Stimulated activated CD8-positive, alpha-beta memory T cell treated with anti-CD3 and anti-CD28 coated beads, Interleukin-15, amount 100 ng/mL, for 48 hours (primary cell): ENCODE measurements at places on chromosomes 6 and 20.

- no peak for DNase-seq
These were observed 262.5 kb downstream of the GJA1 start for GRCh38 chr6:121697921-121698320.

DNA sequence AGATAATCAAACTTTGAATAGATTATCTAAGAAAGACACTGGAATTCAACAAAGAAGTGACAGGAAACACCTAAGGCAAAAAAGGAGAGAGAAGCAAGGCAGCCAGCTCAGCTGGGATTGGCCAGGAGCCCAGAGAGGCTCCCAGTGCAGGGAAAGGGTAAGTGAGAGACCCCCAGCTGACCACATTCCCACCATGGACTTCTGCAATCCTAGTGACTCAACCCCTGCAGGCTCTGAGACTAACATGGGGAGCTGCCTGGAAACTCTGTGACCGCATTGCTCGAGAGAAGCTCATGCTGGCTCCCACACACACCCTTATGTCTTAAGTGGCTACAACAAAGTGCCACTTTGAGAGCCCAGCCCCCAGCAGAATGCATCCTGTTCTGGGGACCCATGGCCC, 215.1 kb downstream of the PACRG start:
- no peak for DNase-seq

GRCh38 chr20:7714549-7714948, 225.7 kb downstream of the HAO1 start:
- DNase-seq = no peak

- no peak for DNase-seq
These were observed 79.0 kb upstream of the FYN start for GRCh38 chr6:111952274-111952673.

DNA sequence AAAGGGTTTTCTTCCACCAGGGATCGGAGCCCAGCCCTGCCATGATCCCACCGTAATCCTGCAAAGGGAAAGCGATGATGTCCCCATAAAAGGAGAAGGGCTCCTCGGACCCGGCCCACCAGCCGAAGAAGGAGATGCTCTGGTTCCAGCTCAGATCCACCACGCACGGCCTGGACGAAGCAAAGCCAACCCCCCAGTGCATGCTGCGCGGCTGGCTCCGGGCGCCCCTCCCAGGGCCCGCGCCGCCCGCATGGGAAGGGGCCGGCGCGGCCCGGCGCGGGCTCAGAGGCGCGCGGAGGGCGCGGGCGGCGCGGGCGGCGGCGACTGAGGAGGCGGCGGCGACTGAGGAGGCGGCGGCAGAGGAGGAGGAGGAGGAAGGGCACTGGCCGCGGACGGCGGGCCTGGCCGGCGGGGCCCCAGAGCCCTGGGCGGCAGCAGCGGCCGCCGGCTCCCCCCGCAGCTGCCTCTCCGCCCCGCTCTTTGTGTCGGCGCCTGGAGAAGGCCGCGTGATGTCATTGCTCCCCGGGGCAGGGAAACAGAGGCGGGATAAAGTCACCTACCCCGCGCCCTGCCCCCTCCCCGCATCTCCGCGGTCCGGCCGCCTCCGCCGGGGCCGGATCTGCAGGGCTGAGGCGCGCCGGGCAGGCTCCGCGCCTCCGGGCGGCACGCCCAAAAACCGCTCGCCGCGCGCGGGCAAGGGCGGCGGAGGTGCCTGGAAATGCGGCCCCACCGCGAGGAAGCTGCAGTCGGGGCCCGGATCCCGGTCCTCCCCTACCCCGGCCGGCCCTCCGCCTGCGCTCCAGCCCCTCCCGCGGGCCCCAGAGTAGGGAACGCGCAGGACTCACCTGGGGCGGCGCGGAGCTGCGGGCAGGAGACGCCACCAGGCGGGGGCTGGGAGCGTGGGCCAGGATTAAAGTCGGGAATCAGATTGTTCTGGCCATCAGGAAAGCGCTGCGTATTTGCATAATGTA, at the start of gene FAXC:
Gene FAXC, minus strand, starts transcription at position 504 of the 971 bp plus-strand sequence. Its CDS starts 302 bp downstream, at position 202.
- DNase-seq = no peak

- peak; percentile 28 for DNase-seq
These were observed 55.4 kb downstream of the RIPOR3 start for GRCh38 chr20:50635676-50636600.

DNA sequence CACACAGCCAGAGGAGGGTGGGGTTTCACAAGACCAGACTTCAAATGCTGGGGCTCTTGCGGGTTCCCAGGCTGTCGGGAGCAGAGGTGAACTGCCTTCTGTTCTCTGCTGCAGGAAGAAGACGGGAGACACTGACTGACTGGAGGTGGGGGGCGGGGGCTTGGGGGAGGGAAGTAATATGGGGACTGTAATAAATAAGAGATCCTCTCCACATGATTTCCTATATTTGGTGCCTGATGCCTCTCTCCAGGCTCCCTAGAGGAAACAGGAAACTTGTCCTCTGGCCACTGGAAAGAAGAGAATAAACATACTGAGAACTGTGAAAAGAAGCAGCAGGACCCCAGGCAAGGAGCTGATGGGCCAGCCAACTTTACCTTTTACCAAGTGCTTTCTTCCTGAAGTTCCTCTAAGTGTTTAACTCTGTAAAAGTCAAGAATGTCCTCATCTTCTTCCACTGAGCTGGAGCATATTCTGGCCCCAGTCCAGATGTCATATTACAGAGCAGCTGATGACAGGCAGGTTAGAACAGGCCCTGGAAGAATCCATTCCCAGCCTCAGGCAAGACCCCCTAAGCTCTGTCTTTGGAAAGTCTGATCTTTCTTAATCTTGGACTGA, 33.2 kb upstream of the ADGRF5 start:
- DNase-seq = no peak

DNA sequence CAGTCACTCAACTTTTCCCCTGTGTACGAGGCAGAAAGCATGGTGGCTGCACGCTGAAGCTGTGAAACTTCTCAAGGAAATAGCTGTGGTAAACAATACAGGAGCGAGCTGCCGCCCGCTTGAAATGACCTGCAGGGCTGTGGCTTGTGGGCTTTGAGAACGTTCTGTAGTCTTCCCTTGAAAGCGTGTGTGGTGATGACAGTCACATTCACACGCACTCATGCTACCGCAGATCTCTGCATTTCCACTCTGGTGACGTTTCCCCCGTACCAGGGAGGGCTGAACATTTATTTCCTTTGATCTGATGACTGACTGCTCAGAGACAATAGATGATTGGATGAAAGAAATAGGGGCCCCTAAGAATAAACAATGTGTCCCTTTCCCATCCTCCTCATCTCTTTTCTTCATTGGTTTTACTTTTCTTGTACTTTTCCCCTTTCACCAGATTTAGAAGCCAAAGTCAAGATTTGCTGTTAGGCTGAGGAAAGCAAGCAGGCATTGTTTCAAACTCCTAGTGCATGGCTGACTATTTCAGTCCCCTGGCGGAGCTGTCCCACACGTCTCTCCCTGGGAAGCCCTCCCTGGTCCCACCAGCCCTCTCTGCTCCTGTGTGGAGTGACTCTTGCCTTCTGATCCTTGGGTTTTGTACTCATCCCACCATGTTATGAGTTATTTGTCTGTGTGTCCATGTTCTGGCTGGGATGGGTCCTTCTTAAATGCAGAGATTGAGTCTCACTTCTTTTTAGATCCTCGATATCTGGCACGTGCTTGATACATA, 3.9 kb downstream of the SYTL3 start:
- DNase-seq = peak; percentile 82

DNA sequence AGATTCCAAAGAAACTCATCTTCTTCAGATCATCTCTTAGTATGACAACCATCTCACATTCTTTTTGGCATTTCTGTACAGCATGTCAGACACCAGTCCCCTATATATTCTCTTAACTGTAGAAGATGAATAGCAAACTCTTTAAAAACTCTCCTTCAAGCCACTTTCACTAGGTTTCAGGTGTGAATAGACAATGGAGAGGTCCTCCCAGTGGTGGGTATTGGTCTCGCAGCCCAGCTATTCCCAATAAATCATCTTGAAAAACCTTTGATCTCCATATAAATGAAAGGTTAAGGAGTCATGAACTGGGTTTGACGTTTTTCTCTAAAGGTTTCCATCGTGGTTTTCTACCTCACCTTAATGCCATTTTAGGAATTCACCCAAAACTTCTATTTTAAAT, 180.0 kb downstream of the GJA1 start:
- no peak for DNase-seq

DNA sequence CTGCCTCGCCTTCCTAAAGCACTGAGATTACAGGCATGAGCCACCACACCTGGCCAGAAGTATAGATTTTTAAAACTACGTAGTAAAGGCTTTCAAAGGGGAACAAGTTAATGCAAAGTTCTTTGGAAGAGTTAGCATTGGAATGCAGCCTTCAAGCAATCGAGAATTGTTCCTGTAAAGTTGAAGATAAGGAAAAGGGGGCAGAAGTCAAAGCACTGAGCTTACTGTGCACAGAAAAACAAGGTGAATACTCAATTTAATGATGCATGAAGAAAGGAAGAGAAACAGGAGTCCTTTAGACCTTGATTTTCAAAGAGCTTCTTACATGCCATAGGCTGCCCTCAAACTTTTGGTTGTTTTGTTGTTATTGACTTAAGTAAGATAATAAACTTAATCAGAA, 29.1 kb upstream of the LGSN start:
- DNase-seq = no peak

DNA sequence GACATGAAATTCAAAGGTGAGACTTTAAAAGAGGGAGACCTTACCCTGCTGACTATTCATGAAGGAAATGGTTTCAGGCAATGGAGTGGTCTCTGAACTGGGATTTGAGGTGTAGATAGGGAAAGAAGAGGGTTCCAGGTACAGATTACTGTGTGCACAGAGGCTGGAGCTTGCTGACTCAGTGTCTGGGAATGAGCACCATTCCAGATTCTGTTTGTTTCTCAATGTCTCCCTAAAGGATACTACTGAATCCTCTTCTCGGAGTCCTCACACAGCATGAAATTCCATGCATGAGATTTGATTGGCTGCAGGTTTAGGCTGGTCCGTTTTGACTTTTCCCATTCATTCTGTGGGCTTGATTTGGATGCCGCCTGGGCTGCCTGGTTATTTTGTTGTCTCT, 49.0 kb downstream of the PPP1R14C start:
- no peak for DNase-seq

GRCh38 chr6:105184921-105185320, 5.1 kb upstream of the POPDC3 start:
- no peak for DNase-seq

- DNase-seq = no peak
These were observed 399.8 kb downstream of the CDC5L start for GRCh38 chr6:44787254-44787834.

GRCh38 chr6:147204843-147205311, 660 bp downstream of the STXBP5 start:
- no peak for DNase-seq

DNA sequence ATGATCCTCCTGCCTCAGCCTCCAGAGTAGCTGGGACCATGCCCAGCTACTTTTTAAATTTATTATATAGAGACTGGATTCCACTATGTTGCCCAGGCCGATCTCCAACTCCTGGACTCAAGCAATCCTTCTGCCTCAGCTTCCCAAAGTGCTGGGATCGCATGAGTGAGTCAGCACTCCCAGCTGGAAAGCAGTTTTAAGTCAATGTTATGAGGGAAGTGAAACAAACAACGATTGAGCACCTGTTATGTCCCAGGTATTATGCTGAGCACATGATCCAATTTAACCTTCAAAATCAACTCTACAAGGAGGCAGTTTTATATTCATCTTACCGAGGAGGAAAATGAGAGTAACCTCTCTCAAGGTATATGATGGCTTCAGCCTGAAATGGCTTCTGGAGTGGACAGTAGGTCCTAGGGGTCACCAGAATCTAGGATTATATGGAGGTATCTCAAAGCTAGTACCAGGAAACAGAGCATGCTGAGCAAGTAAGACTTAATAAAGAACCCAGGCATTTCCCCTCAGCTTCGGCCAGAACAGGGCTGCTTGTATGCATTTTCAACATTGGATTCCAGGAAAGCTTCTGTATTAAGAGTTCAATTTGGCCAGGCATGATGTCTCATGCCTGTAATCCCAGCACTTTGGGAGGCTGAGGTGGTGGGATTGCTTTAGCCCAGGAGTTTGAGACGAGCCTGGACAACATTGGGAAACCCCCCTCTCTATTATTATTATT, 55.0 kb downstream of the EDN1 start:
- DNase-seq = no peak

DNA sequence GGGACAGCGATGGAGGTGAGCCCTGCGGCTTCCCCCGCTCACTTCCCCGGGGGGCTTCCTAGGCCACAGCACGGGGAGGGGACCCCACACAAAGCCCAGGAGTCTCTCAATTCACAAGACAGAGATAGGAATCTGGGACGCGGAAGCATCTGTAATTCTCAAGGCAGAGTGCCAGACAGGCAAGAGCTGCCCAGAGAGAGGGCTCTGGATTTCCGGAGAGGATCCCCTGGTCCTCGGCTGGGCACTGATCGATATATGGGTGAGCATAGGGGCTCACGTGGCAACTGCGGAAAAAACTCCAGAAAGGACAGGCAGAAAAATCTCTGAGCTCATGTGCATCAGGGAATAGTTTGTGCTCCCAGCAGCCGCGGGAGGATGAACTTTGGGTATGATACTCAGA, 296.2 kb downstream of the NRN1 start:
- no peak for DNase-seq

DNA sequence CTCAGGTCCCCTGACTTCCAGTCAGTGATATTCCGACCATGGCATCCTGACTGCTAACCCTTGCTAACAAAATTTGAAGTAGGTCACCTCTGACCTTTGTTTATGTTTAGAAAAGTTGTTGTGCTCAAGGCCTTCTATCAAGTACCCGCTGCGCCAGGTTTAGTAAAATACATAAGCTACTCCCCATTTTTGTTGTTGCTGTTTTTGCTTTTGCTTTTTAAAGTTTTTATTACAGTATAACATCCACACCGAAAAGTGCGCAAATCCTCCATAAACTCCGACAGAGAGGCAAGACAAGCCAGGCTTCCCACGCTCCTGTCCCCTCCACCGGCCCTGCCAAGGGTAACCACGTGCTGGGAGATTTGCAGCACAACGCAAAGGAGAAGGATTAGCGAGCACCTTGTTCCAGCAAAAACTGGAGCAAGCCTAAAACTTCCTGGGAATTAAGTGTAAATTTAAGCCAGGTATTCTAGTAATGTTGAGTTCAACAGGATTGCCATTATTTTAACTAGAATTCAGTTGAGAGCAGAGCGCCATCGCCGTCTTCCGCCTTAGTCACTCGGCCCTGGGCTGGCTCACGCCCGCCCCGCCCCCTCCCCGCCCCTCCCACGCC, 17.8 kb upstream of the HMGN4 start:
- no peak for DNase-seq

- DNase-seq = no peak
These were observed 78.3 kb upstream of the SRSF6 start for GRCh38 chr20:43379239-43379917.

GRCh38 chr20:11120431-11120830, 446.6 kb upstream of the JAG1 start:
- DNase-seq = no peak

GRCh38 chr6:77371748-77372147, 91.5 kb downstream of the HTR1B start:
- no peak for DNase-seq
